Right cardiac atrium (tissue), 5 donors: ENCODE measurements at places on chromosomes 12 and 14.

- no peak for DNase-seq
Measured at GRCh38 chr12:4443616-4444015, 2.0 kb downstream of the FGF6 start.

DNA sequence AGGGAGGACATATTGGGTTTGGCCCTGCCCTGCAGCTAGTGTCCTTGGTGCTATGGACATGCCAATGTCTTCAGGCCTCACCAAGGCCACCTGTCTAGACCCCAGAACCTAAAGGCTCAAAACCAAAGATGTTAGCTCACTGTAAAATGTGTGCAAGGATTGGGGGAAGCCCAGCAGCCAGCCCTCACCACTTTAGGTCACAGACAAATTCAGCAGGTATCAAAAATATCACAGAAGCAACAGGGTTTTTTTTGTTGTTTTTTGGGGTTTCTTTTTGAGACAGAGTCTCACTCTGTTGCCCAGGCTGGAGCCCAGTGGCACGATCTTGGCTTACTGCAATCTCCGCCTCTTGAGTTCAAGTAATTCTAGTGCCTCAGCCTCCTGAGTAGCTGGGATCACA lies 29.0 kb upstream of the NINJ2 start:
- no peak for DNase-seq

DNA sequence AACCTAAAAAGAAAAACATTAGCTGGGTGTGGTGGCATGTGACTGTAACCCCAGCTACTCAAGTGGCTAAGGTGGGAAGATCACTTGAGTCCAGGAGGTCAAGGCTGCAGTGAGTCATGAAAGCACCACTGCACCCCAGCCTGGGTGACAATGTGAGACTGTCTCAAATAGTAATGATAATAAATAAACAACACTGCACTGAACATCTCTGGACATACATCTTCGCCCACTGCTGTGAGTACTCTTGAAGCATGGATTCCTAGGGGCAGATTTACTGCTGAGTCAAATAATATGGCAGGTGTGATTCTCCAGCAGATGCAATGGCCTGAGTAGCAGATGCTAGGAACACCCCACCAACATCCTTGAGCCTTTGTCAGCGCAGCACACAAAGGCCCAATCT lies 23.6 kb downstream of the ABCB9 start:
- no peak for DNase-seq

GRCh38 chr14:81302638-81303037 lies 81.9 kb upstream of the GTF2A1 start:
- no peak for DNase-seq

GRCh38 chr12:122869207-122869973 lies 26.5 kb downstream of the VPS37B start:
- no peak for DNase-seq

DNA sequence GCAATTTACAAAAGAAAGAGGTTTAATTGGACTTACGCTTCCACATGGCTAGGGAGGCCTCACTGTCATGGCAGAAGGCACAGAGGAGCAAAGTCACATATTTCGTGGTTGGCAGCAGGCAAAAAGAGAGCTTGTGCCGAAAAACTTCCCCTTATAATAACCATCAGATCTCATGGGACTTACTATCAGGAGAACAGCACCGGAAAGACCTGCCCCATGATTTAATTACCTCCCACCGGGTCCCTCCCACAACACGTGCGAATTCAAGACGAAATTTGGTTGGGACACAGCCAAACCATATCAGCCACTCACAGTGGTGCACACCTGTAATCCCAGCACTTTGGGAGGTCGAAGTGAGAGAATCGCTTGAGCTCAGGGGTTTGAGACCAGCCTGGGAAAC lies 68.5 kb downstream of the FBXL14 start:
- no peak for DNase-seq

DNA sequence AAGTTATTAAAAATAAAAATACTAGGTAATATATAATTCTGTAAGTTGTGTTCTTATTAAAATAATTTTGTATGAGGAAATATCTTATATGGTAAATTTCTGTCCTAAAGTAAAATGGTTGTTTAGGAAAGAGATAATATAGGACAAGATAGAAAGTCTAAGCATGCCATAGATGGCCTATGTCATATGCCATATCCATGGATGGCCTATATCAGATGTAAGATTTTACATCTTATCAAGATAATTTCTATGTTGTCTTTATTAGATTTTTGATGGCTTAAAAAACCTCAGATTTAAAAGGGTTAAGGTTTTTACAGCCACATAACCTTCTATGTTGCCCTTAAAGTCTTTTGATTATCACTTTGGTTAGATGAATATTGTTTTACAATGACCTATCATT lies 52.6 kb downstream of the CATSPERB start:
- no peak for DNase-seq

GRCh38 chr12:89999699-90000505 lies 291.3 kb upstream of the ATP2B1 start:
- no peak for DNase-seq

DNA sequence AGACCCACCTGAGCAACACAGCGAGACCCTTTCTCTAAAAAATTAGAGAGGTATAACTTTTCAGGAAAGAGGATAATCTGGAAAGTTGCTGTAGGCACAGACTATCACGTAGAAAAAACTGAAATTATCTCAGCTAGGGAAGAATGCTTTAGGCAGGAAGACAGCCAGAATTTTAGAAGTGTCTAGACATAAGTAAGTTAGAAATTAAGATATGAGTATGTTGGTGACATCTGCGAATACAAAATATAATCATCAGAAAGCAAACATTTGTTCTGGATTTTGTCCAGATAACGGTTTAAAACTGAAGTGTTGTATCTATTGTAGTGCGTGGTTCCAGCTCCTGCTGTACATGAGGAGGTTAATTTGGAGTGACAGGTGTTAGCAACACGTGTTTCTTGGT lies 123.2 kb downstream of the FBXL14 start:
- no peak for DNase-seq

DNA sequence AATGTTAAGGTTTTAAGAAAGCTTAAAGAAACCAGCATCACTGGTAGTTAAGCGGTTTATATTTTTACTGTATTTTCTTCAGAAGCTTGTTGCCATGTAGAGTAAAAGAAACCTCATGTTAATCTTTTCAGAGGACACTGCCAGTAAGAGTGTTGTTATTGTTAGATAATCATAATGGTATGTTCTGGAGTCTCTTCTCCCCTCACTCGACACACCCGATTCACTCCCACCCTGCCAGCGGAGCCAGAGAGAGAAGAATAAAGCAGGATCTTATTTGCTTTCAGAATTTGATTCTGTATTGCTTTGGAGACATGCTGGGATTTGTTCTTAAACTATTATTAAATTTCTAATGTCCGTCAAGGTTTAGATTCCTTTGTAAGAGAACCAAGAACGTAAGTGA lies 113.7 kb downstream of the SAMD4A start:
- DNase-seq, result no peak

DNA sequence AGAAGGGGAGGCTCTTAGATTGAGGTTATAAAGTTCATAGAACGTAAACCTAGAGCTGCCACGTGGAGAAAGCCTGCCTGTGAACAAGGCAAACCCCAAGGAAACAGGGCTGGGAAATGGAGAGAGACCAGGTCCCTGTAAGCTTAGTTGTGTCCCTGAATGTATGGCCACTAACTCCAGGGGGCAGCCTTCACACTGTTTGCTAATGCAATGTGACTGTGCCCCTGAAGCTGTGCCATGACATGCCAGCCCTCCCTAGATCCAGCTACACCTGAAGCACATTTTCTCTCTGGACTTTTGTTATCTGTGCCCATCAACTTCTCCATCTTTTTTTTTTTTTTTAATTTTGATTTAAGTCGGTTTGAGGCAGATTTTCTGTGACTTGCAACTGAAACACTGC lies 60.6 kb upstream of the TMCC3 start:
- DNase-seq, result peak; percentile 12

- DNase-seq, result no peak
Measured at GRCh38 chr12:80659512-80660063, 47.8 kb upstream of the MYF6 start.

GRCh38 chr12:49138587-49138986 lies 7.4 kb upstream of the TUBA1B start:
- DNase-seq, result no peak

DNA sequence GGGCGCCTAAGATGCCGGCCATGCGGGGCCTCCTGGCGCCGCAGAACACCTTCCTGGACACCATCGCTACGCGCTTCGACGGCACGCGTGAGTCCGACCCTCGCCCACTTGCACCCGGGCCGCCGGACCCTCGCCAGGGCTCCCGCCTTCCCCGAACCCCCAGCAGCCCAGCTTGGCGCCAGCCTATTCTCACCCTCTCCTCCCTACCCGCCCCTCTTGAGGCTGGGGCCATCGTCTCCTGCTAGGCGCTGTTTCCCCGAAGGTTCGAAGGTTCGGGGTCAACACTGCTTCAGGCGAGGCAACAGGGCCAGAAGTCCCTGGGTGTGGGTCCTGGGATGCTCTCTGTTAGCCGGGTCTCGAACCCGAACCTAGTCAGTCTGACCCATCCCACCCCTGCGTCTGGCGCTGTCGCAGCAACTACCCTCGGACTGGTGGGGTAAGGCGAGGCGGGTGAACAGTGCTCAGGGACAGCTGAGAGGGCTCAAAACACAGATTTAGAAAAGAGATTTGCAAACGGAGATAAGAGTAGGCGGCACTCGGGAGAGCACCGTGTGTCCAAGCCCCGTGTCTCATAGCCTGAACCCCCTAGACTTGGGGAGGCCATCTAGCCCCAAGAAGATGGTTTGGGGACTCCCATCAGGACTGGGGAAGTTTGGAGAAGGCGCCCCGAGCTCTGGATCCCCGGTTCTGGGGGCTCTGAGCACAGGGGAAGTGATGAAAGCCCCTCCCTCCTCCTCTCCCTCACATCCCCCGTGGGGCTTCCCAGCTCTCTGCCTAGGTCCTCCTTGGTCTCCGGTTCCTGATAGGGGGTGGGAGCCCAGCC lies 787 bp downstream of the KCNH3 start:
- DNase-seq, result no peak

- peak; percentile 21 for DNase-seq
Measured at GRCh38 chr12:109555431-109556315, 17.6 kb downstream of the MMAB start.

DNA sequence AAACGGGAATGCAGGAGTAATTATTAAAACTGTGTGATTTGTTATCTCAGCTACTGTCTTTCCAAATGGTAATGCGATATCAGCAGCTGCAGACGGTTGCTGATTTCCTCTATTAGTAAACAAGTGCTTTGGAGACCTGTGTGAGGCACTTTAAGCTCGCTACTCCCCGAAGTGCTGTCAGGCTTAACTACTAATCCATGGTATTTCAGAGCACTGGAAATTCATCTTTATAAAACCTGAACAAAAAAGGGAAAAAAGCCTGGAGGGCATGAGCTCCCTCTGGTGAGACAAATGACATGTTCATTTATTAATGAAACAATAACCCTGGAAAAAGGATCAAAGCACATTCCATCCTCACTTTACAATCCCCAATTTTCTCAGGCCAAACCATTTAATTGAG lies 143.6 kb upstream of the OTX2 start:
- DNase-seq, result no peak
